ENCODE measurements at places on chromosomes 1 and 21. TPM values are rescaled to one million over a fixed set of nuclear protein-coding genes. Genes with fewer than 3 reads are reported as not detected.

IGSF5 gene
- not detected for total RNA-seq

C1orf50 gene
- 2.5 TPM for total RNA-seq

HDAC1 gene
- 120 TPM for total RNA-seq

PPP1R12B gene
- 2.8 TPM for total RNA-seq

SH3BGR gene
- 4.3 TPM for total RNA-seq

Measured in epithelial cell of alveolus of lung (primary cell).